ENCODE measurements at places on chromosomes 7 and 10.

- DNase-seq = no peak
Observed at GRCh38 chr7:104908636-104909035, 105.4 kb upstream of the KMT2E start.

DNA sequence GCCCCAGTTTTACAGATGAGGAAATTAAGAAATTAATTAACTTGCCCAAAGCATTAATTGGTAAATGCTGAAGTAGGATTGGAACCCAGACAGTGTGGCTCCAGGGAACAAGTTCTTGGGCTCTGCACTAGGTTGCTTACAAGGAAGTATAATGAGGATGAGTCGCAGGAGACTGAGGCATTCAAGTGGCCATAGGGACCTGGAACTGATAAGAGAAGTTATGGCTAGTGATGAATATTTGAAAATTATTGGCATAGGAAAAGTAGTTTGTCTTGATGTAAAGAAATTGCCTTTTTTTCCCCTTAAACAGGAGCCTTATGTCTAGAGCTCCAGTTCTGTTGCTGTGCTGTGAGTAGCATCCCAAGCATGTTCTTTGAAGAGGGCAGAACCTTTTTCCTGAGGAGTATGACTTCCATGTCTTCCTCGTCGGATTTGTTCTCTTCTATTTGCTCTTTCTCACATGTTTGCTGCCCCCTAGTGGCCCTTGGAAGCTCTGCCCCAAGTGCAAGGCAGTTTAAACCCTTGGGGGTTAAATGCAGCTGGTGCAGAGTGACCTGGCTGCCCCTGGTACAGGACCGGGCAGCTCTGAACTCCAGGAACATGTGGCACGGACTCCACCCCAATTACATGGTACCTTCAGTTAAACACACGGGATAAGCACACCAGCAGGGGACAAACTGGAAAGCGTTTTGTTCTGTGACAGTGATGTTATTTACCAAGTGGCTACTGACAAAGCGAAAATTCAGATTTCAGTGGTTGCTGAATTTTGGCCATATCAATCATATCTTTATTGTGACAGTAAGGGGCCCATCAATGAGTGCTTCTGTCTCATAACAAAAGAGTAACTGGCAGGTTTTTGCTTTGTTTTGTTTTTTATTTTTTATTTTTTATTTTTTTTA, 148.8 kb downstream of the HECW1 start:
- DNase-seq = peak; percentile 66

GRCh38 chr10:88980247-88980646, 10.4 kb upstream of the FAS start:
- no peak for DNase-seq

DNA sequence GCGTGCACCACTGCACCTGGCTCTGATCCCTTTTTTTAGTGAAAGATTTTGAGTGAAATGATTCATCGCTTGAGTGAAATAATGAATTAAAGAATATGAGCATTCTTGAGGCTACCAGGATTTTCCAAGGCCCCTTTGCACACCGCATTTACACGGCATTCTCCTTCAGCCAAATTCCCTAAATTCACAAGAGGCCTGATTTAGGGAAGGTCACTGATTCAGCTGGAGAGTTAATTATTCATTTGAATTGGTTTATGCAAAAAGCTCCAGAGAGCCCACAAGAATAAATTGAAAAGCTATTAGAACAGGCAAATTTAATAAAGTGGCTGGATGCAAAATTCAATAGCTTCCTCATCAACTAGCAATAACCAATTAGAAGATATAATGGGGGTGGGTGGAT, 46.5 kb downstream of the LEP start:
- DNase-seq = no peak

DNA sequence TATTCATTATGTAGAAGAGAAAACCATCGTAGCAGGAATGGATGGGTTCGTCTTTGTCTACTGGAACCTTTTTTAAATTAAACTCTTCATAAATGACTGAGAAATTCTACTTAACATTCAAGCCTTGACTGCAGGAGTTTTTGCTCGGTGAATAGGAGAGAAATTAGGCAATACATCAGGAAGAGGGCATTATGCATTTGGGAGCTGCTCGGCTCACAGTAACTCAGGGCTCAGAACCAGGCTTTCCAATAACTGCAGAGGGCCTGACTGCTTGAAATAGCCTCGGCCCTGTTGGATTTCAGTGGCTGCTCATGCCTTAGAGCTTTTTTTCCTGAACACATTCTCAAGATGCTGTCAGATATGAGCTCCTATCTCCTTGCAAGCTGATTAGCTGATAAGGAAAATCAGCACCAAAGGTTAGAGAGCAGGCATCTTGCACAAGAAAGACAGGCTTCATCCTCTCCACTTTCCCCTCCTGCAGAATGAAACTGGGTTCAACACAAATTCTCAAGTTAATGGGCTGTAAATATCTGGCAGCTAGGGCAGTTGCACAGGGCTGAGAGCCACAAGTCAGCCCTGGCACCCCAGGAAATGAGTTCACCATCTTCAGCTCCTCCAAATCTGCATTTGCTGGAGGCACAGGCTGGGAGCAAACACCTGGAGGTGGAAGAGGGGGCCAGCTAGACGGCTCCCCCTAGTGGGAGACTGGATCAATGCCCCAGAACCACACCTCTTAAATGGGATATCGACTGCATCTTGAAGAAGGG, 24.3 kb downstream of the TECTB start:
- no peak for DNase-seq

DNA sequence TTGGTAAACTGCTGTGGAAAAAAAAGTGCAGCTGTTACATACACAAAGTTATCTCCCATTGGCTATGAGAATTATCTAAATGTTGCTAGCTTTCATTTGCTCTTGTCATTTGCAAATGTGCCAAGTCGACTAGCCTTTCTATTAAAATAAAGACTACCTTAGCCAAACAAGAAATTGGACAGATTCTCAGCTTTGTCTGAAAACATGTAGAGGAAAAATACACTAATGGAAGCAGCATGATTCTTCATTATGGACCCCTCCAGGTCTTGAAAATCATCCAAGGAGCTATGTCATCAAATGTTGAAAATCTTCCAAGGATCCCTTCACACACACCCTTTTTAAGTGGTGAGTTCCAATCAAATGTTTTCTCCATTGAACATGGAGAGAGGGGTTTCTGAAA, 237.7 kb downstream of the ETV1 start:
- no peak for DNase-seq

- DNase-seq = no peak
Observed at GRCh38 chr7:157576415-157576814, 239.6 kb downstream of the DNAJB6 start.

DNA sequence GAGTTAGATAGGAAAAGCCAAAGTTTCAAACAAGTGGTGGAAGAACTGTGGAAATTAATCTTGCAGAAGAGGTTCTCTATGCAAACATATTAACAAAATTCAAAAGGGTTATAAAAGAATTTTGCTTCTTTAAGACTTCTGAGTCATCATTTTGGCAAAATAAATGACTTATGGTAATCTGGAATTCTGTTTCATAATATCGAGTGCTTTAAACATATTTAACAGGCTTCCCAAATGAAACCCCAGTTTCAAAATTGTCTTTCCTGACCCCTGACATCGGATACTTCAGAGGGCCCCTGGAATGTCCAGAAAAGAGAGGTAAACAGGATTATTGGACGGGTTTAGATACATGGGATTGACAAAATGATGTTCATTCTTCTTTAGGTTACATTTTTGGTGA, 444.6 kb downstream of the HTR7 start:
- no peak for DNase-seq

DNA sequence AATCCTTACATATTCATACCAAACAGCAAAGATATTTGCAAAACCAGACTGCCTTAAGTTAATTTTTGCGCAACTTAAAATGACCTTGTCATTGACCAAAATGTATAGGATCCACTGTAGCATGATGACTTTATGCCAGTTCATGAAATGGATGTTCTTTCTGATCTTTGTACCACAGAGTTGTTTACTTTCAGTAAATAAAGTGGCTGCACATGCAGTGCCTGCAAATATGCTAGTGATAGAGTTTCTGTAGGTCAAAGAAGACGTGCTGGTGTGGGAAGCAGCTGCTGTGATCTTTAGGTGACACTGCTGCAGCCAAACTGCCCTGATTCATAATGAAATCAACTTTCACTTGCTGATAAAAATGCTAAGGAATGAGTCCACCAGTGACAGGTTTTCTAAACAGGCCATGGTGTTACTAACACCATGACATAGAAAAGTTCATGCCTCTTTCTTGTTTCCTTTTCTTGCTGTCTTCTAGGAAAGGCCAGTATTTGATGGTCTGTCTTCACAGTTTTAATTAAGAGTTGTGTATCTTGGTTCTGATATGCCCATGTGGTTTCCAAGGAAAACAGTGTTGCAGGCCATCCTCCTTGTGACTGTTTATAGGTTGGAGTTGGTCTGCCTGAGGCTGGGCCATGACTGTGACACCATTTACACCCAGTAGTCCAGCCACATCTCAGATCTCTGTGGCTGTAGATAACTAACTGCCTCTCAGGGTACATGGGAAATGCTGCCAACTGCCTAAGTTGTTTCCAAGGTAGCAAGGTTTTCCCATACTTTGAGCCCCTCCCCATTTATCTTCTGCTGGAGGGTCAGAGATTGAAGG, 62.5 kb downstream of the INSYN2A start:
- no peak for DNase-seq

GRCh38 chr10:120386896-120387295, 70.1 kb upstream of the PLPP4 start:
- no peak for DNase-seq

DNA sequence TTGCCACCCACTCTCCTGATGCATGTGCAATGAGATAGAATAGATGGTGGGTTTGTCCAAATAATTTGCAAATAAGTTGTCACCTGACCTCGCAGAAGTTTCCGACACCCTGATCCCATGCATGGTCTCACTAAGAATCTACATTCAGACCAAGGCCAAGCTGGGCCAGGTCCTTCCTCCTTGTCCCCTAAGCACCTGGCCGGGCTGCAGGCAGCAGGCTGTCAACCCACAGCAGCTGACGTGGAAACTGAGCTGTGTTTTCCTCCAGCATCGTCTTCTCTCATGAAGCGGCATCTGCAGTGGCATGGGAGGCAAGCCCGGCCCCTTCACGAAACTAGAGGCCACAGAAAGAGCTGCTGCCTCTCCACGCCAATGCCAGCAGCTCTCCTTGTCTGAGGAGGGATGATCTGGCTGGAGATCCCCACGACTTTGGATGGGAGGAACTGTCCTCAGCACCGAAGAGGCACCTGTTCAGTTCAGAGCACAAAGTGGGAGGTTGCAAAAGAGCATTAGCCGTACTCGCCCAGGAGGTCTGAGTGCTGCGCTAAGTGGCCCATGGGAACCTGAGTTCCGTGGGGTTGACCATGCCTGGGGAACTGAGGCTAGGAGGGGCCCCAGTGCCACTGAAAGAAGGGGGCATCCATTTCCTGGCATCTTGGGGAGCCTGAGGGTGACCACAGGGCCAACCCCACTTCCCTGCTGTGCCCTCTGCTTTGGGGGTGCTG, 110.5 kb upstream of the INSIG1 start:
- no peak for DNase-seq

- no peak for DNase-seq
Observed at GRCh38 chr10:103856797-103857170, 1.4 kb upstream of the SH3PXD2A start.

- no peak for DNase-seq
Observed at GRCh38 chr7:30697719-30698460, 15.6 kb upstream of the CRHR2 start.

- DNase-seq = no peak
Observed at GRCh38 chr10:103687718-103688117, 167.7 kb downstream of the SH3PXD2A start.

GRCh38 chr7:129796186-129796775, 156.5 kb downstream of the UBE2H start:
- DNase-seq = no peak

DNA sequence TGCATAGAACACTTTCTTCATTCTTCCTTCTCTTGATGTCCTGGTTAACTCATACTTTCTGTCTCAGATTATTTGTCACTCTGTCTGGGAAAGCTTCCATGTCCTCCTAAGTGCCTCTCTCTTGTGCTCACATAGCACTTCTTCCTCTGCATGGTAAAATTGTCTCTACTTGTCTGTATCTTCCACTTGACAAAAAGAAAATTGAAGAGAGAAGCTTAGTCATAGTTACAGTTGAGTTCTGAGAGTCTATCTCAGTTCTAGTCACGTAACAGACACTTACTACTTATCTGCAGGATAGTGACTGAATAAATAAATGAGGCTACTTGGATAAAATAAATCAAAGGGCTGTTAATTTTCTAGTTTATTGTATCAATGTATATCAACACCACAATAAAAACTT, 458.1 kb downstream of the HTR7 start:
- no peak for DNase-seq

DNA sequence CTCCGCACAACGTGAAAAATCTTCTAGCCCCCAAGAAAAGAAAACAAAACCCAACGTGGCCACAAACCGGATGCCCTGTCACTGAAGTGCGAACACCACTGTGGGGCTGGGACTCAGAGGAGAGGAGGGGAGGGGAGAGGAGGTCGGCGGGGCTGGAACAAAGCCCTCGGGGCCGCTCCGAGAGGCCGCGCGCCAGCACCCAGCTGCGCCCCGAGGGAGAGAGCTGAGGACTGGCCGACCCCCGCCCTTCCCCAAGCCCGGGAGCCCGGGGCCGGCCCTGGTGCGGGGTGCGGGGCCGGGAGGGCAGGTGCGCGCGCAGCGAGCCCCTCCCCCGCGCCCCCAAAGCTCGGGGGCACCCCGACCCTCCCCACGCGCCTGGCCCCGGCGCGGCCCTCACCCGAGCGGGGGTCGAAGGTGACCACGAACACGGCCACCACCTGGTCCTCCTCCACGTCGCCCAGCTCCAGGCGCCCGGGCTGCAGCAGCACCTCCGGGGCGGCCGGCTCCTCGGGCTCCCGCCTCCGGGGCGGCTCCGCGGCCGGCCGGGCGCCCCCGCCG, 398 bp downstream of the DENND11 start:
- DNase-seq = peak; percentile 53

- DNase-seq = peak; percentile 16
Observed at GRCh38 chr7:88243345-88243909, 23.6 kb upstream of the SRI start.

DNA sequence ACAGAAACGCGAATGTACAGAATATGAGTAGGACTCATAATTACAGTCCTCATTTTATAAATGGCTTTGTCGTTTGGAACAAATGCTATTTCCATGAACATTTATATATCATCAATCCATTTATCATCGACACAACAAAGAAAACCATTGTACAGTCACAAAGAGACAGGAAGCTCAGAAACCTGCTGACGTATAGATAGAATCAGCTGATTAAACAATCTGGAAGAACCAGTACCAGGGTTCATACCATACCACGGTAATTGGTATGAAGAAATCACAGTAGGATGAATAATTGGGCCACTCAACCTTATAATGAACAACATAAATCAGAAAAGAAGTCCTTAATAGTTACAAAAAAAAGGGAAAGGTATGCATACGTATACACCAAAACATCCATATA, 295.0 kb downstream of the PARD3 start:
- no peak for DNase-seq

DNA sequence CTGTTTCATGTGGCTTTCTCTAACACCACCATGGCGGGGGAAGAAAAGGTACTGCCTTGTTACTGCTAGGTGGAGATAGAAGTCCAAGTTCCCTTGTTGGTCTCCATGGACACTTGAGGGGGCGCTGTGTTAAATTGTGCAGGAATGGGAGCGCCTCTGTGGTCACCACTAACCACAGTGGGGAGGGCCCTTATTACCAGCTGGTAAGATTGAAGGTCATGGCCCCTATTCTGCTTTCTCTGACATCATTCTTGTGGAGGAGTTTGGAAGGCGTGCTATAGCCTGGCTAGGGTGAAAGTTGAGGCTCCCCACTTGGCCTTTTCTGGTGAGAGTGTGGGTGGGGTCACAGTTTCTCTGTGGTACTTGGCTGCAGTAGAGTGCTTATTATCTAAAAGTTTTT, 14.9 kb upstream of the MXI1 start:
- no peak for DNase-seq

Data from NCI-H1092 (cell line).